Neural progenitor cell (in vitro differentiated cells): ENCODE measurements at places on chromosomes 12 and 14.

DNA sequence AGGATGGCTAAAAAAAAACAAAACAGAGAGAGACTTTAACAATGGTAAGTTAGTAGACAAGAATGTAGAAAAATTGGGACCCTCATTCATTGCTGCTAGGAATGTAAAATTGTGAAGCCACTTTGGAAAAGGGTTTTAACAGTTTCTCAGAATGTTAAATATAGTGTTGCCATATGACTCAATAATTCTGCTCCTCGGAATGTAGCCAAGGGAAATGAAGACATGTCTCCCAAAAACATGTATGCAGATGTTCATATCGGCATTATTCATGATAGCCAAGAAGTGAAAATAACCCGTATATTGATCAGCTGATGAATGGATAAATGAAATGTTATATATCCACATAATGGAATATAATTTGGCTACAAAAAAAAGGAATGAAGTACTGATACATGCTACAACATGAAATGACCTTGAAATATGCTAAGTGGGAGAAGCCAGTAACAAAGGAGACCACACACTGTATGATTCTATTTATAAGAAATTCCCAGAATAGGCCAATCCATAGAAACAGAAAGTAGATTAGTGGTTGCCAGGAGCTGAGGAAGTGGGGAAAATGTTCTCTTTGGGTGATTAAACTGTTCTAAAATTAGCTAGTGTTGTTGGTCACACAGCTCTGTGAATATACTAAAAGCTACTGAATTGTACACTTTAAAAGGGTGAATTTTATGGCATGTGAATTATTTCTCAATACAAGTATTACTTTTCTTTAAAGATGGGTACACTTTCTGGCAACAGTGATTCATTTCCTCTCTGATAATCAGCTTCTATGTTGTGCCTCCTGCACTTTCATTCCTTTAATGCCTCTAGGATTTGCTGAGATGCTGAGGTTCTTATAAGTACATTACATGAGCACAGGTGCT lies 132.5 kb downstream of the DAAM1 start:
- no peak for DNase-seq

- DNase-seq = no peak
Measured at GRCh38 chr14:76486251-76486743, 110.4 kb downstream of the ESRRB start.

DNA sequence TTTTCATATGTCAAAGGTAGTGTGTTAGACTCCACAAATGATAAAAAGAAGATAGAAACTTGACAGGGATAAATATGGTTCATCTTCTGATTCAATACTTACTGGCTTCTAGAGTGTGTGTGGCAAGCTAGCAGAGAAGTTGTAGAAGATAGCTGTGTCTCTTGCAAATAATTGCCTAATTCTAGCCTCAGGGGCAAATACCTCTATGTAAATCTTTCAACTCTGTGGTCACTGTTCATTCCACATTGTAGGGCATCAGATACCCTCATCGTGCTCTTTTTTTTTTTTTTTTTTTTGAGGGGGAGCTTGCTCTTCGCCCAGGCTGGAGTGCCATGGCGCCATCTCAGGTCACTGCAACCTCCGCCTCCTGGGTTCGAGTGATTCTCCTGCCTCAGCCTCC lies 1.7 kb downstream of the OLR1 start:
- DNase-seq = no peak

GRCh38 chr14:100443603-100444002 lies 120.5 kb downstream of the SLC25A47 start:
- no peak for DNase-seq

GRCh38 chr12:67534681-67535080 lies 113.9 kb upstream of the DYRK2 start:
- DNase-seq = no peak

GRCh38 chr14:100454437-100454836 lies 131.3 kb downstream of the SLC25A47 start:
- DNase-seq = no peak

DNA sequence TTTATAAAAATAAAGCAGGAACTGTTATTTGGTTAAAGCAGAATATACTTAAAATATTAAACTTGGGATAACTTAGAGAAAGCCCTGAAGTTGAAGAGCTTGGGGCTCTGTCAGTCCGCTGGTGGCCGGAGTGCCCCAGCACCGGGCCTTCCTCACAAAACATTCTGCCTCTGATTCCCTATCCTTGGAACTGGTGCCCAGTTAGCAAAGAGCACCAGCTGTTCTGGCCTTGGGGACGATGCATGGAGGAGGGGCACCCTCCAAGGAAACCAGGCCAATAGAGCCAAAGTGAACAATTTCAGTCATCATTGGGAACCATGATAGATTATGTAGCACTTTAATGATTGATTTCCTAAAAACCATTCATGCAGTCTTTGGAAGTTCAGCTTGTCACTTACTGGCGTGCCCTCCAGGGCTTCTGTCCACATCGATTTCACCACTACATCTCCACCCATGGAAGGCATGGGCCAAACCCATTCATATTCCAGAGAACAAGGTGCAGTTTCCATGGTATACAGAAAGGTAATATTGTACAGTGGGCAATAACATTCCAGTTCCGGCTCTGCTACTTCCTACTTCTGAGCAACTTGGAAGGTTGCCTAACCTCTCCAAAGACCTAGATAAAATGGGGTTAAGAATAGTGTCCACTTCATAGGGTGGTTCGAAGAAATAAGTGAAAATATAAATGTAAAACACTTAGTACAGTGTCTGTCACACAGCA lies 145.9 kb downstream of the ETV6 start:
- no peak for DNase-seq

GRCh38 chr14:54754623-54755386 lies 147.8 kb downstream of the GCH1 start:
- no peak for DNase-seq

GRCh38 chr12:57835366-57836288 lies 10.9 kb downstream of the CTDSP2 start:
- no peak for DNase-seq

DNA sequence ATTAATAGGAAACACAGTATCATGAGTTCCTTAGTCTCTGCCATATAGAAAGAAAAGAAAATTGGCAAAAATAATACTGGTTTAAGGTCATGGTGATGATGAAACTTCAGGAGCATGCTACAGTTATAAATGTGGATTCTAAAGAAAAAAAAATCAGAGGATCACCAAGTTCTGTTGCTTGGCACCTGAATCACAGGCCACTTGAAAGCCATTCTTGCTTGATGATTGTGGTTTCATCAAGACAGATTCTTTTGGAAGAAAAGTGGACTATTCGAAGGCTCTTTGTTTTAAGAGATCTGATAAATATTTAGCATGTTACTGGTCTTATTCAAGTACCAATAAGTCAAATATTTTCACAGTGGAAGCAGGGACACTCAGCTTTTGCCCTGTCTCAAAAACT lies 148.9 kb downstream of the SAMD4A start:
- no peak for DNase-seq

- DNase-seq = no peak
Measured at GRCh38 chr12:90970911-90971310, 15.9 kb upstream of the CCER1 start.

DNA sequence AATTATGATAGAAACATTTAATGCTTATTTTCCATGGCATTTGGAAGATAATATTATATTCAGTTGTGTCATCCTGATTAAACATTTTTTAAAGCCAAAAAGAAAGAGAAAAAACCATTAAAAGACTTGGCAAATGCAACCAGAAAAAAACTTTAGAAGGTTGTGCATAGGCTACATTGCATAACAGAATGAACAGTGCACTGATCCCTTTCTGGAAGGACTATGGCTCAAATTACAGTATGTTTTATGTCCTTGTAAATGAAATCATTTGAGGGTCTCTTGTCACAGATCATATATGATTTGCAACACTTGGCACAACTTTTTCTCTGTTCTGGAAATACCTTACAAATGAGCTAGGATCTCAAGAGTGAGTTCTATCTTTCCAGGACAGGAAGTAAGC lies 275.2 kb upstream of the FLRT2 start:
- DNase-seq = no peak

GRCh38 chr14:87894920-87895319 lies 98.1 kb downstream of the GALC start:
- no peak for DNase-seq

GRCh38 chr12:130147875-130148596 lies 14.2 kb upstream of the FZD10 start:
- DNase-seq = no peak

DNA sequence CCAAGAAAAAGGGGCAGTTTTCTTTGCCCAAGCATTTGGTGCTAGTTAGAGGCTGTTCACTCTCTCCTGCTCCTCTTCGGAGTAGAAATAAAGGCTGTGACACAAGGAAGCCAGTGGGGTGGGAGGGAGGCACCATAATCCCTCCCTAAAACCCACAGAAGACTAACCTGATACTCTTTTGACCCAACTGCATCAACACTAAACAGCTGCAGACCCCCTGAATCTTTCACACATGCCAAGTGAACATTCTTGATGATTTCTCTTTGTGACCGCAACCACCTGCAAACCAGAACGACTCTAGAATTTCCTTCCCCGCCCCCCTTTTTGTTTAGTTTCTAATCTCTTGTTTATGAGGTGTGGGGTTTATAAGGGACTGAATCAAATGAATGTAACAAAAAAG lies 175.8 kb upstream of the BCL2L14 start:
- DNase-seq = peak; percentile 44

DNA sequence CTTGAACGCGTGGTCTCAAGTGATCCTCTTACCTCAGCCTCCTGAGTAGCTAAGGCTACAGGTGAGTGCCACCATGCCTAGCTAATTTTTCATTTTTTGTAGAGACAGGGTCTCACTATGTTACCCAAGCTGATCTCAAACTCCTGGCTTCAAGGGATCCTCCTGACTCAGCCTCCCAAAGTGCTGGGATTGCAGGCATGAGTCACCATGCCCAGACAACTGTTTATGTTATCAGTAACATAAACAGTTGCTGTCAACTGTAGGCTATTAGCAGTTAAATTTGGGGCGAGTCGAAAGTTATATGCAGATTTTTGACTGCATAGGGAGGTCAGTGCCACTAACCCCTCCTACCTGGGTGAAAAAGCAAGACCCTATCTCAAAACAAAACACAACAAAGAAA lies 26.2 kb upstream of the LRRK2 start:
- no peak for DNase-seq

DNA sequence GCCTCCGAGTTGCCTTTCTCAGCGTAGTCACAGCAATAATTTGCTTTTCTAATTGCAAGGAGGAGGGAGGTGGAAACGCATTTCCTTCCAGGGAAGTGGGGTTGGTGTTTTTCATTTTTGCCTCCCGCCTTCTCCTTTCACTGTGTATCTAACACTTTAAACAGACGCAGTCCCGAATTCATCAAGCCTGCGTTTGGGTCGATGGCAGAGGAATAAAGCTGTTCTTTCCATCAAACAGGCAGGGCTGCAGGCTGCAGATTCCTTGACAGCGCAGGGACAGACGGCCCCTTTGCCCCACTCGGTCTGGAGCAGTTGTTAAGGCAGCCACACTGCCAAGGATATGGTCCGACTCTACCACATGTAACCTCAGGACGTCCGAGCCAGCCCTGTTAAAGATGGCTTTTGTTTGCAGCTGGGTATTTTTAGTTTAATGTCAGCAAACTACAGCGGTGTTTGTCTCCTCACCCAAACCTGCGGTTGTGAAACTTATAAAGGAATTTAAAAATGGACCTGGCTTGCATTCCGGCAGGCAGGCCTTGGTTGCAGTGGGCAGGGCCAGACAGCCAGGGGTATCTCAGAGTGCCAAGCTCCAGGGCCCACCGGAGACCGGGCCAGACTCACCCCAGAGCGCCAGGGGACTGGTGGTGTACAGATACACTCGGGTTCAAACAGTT lies 2.1 kb downstream of the CHST11 start:
- DNase-seq = peak; percentile 28

- DNase-seq = no peak
Measured at GRCh38 chr12:124230789-124231188, 64.1 kb upstream of the RFLNA start.

GRCh38 chr12:4736091-4736490 lies 15.9 kb downstream of the GALNT8 start:
- DNase-seq = no peak

- no peak for DNase-seq
Measured at GRCh38 chr12:60101715-60102114, 505.9 kb downstream of the SLC16A7 start.

DNA sequence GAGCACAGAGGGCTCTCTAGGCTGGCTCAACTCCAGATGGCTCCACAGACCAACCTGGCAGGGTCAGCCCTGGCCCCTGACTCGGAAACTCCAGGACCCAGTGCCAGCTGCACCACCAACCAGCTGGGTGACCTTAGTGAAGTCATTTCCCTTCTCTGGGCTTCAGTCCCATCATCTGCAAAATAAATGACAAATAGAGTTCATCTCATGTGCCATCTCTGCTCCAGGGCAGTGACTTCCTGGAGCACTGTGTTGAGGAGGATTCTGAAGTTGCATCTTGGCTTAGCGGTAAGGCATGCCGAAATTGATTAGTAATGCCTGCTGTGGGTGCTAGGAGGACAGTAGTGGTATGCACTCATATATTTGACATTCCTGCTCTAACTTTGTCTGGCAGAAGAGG lies 31.5 kb downstream of the DTX1 start:
- no peak for DNase-seq

DNA sequence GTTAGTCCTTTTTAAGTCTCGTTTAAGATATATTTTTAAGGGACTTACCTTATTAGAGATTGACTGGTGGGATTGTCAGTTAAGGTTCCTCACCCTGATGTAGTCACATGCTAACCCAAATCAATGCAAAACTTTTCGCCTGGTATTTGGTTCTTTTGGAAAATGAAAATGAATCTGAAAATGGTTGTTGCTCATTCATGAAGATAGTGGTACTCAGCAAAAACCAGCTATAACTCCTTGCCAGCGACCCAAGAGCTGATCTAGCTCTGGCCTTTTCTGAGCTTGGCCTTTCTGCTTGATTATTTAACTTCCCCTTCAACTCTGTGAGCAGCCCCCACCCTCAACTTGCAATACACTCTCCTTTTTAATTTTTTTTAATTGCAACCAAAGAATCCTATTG lies 85.0 kb upstream of the GTF2A1 start:
- DNase-seq = no peak

- DNase-seq = no peak
Measured at GRCh38 chr12:132251741-132252490, 77.5 kb downstream of the GALNT9 start.

GRCh38 chr14:26663506-26663905 lies 65.7 kb upstream of the NOVA1 start:
- no peak for DNase-seq

GRCh38 chr12:56146492-56147460 lies 5.6 kb upstream of the MYL6B start:
- no peak for DNase-seq

- DNase-seq = no peak
Measured at GRCh38 chr12:9037431-9037830, 48.1 kb downstream of the KLRG1 start.

GRCh38 chr12:19912991-19913390 lies 455.3 kb upstream of the PDE3A start:
- peak; percentile 8 for DNase-seq

DNA sequence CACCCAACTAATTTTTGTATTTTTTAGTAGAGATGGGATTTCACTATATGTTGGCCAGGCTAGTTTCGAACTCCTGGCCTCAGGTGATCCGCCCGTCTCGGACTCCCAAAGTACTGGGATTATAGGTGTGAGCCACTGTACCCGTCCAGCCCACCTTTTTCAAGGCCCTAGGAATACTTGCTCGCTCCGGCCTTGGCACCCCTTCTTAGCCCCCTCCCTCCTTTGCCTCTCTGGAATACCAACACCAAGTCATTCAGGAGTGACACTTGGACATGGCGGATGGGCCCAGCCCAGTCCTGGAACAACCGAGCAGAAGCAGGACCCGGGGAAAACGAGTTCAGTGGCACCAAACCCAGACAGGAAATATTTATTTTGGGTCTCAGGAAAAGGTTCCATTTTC lies 29.1 kb downstream of the PLEKHG3 start:
- DNase-seq = no peak
